Uterus (tissue), 4 donors: ENCODE measurements at places on chromosomes 2 and 18.
A peak's percentile ranks its signal among the peaks of the same experiment; 100 is the strongest.

GRCh38 chr2:74332550-74333174 is 10.6 kb downstream of the SLC4A5 start:
- no peak for DNase-seq

GRCh38 chr2:162044586-162044985 is 29.4 kb downstream of the DPP4 start:
- no peak for DNase-seq

DNA sequence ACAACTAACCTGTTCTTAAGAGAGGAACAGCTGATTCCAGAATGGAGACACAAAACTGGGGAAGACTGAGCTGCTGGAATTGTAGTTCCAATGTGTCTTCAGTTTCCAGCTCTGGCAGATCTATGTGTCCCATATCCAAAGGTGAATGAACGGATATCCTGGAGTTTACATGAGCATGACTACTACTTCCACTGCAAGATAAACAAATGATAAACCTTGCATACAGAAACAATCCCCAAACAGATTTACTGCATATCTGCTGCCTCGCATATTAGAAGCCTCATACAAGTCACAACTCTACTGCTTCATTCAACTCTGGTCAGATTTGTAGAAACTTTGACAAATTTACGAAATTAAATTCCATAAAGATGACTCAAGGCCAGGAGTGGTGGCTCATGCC is 15.0 kb downstream of the RTTN start:
- no peak for DNase-seq

DNA sequence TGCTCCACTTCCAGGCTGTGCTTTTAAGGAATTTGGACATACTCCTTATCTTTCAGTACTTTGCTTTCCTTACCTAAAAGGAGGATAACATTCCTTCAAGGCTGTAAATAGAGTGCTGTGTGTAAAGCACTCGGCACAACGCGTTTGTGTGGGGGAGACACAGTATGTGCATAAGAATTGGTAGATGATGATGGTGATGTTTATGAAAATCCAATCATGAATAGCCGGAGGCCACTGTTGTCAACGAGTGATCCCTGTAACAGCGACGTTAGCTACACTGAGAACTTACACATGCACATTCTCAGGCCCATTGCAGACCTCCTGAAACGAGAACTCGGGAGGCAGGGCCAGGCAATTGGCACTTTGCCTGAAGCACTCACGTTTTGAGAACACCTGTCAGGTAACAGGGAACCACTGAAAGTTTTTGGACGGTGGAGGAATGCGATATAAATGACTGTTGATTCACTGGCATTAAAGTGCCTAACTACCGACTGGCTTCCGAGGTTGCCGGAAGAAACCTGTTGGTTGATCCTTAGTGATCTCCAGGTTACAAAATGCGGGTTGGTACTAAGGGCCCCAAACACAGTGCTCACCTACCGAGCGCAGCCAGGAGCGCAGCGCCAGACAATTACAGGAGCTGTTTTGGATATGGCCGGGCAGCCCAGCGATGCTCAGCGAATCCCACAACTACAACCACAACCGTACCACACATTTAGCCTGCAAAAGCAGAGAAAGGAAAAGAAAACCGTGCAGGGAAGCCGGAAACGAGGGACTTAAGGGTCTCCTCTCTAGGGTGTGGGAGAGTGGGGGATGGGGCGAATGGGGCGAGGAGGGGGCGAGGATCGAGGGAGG is 1.0 kb upstream of the MAP4K4 start:
- peak; percentile 33 for DNase-seq

- no peak for DNase-seq
Observed at GRCh38 chr2:74078466-74078865, 69.2 kb downstream of the BOLA3 start.

GRCh38 chr2:216328347-216328746 is 43.9 kb downstream of the MARCHF4 start:
- DNase-seq, result no peak

GRCh38 chr2:182915369-182916326 is 49.2 kb upstream of the FRZB start:
- DNase-seq, result no peak

DNA sequence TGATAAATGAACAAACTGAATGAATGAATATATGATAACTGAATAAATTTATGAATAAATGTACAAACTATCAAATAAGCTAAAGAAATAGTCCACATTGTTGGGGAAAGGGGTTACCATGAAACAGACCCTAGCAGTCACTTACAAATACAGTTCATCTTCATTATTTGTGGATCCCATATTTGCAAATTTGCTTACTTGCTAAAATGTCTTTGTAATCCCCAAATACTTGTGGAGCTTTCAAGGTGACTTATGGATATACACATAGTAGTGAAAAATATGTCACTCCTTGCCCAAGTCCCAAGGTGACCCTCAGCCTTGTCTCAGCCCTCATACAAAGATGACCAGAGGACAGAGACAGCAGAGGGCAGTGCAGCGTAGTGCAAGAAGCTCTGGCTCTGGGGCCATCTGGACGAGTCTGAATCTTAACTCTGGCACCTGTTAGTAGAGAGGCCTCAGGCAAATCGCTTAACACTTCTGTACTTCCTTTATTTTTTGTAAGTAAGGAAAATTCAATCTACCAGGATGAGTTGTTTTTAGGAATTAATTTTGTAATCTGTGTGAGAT is 3.1 kb downstream of the PAIP2B start:
- DNase-seq, result peak; percentile 19

GRCh38 chr2:129673234-129673633 is 306.2 kb upstream of the RAB6C start:
- DNase-seq, result no peak

DNA sequence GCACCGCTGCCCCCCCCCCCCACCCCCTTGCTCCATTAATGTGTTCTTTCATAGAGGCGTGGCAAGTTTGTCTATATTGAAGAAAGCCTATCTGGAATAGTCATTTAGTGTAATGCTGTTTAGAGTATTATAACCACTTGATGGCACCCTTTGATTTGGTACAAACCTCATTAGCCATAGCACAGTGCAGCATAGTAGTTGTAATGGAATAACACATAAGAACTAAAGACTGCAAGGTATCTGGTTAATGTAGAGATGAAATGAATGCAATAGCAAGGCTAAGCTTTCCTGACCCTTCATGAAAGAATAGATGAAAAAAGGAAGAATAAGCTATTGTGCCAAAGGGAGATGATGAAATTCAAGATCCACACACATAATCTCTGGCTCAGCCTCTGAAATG is 81.9 kb downstream of the EHBP1 start:
- DNase-seq, result no peak

- no peak for DNase-seq
Observed at GRCh38 chr2:149924028-149924427, 336.5 kb upstream of the MMADHC start.

DNA sequence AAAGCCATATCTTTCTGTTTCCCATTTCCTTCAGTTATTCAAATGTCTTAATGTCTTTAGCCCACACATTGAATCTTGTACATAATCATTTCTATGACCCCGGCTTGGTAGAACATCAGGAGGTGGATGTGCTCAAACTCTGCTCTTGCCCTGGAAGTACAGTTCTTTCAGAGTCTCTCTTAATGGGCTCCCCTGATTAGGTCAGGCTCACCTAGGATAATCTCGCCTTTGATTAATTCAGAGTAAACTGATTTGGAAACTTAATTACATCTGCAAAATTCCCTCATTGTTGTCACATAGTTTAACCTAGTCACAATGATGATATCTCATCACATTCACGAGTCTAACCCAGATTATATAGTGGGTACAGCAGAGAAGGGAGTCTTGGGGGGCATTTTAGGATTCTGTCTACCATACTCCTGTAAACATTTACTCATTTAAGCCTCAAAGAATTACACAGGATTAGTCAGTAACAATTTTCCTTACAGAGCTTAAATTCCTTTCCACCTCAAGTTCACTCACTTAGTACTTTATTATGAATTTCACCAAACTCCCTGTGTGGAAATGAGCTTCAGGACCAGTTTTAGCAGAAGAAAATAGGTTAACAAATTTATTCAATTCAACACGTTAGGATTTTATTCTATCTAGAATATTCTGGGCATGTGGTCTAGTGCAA is 135.5 kb downstream of the FHOD3 start:
- DNase-seq, result no peak

DNA sequence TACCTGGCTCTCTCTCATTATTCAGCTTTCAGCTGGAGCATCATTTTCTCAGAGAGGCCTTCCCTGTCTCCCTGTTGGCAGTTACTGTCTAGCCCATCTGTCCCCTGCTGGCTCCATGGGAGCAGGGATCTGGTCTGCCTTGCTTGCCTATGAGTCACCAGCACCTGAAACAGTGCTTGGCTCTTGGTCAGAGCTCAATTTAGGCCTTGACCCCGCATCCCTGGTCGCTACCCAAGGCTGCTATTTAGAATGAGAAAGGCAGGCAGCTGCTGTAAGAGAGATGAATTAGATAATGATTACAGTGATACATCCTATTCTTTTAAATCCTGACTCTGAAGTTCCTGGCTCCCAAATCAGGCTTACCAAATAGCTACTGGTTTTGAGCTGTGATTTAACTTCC is 32.9 kb downstream of the KCNE4 start:
- no peak for DNase-seq

DNA sequence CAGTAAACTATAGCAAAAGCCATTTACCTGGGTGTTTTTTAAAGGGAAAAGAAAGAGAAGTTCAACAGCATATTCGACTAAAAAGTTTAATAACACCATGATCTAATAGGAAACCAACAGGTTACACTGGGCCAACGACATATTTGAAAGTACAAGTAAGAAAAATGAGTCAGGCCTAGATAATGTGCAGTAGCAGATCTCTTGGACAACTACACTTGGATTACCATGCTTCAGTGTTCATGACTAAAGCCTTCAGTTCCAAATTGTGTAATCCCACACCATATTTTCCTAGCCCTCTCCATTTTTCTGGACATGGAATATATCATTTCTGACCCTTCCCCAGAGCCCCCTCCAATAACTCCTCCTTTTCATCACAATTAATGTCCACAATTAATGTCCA is 39.1 kb upstream of the FIGN start:
- DNase-seq, result no peak

DNA sequence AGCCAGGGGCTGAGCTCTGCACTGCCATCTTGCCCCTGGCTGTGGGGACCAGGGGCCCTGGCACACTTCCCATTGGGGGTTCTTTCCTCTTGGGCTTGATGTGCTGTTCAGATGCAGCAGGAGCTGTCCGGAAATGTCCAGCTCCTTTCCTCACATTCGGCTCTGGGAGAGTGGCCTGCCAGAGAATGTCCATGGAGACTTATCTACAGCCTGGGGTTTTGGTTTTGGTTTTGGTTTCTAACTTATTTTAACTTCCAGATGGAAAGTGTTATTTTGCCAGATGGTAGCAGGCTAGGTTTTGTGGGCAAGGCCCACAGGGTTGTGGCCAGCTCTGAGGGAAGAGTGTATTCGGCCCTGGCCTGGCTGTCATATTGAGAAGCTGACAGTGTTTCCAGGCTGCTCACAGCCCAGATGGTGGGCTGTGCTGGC is 177.3 kb downstream of the ANKRD30B start:
- DNase-seq, result no peak

- no peak for DNase-seq
Observed at GRCh38 chr2:226828191-226828590, 7.7 kb upstream of the RHBDD1 start.

- no peak for DNase-seq
Observed at GRCh38 chr2:204625135-204625534, 79.9 kb downstream of the PARD3B start.

DNA sequence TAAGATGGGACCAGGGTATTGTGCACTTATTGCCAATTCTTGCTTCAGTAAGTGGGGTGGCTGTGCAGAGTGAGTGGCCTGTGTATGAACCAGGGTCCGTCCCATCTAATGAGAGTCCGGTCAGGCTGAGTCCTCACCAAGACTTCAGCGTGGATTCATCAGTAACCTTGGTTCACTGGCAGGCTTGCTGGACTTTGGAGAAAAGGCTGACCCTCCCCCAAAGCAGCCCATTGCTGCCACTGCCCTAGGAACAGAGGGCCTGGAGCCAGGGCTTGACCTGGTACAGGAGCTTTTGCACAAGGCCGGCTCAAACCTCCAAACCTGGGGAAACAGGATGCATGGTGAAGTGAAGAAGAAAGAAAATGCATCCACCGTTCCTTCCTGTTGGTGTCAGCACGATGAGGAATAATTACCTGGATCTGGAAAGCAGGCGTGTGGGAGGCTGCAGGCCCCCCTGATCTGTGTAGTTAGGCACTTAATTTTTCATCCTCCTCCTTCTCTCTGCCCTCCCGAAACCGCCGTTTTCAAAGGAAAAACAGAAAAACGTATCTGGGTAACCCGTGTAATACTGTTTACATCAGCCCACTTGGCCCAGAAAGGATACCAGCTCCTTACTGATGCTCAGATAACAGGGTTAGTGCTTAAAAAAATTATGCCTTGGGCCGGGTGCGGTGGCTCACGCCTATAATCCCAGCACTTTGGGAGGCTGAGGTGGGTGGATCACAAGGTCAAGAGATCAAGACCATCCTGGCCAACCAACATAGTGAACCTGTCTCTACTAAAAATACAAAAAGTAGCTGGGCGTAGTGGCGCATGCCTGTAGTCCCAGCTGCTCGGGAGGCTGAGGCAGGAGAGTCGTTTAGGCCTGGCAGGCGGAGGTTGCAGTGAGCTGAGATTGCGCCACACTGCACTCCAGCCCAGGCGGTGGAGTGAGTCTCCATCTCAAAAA is 147.7 kb downstream of the TGIF1 start:
- no peak for DNase-seq

GRCh38 chr18:79366177-79367094 is 29.3 kb upstream of the NFATC1 start:
- DNase-seq, result no peak

DNA sequence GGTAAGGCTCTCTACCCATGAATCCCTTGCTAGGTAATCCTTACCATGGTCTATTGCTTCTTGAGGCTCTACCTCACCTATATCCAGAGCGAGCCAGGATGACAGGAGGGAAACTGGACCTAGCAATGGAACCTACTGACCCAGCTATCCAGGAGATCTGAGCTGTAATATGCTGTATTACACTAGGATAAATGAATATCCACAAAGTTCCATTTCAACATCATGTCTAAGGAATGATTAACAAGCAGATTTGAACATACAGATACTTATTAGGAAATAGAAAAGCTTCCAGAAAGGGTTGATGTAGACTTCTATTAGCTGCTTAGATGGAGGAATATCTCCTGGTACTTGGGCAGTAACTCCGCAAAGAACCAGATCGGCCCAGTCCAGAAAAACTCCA is 110.1 kb downstream of the BAZ2B start:
- no peak for DNase-seq

DNA sequence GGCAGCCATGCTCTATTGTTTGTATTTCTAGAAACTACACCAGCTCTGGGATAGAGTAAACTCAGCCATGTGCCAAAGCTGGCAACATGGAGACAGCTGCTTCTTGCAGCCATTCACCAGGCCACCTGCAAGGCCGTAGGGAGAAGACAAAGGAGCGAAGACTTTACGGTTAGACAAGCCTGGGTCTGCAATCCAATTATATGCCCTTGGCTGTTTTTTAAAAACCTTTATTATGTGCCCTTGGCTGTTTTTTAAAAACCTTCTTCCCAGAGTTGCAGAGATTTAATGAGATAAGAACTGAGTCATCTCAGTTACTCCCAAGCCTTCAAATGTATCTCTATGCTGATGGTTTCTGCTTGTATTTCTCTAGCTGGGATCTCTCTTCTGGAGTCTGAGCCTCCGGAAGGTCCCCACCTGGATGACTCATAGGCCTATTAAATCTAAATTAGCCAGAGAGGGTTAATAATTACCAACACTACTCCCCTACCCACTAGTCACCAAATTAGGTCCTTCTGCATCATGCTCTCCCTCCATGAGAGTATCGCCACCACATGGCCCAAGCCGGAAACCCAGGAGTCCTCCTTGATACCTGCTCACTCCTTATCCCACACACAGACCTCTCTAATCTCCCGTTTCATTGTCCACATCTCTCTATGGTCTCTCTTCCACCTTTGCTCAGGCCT is 17.5 kb upstream of the DPP4 start:
- no peak for DNase-seq
